ENCODE measurements at places on chromosomes 5 and 9.

GRCh38 chr9:33153666-33154065, 13.5 kb downstream of the B4GALT1 start:
- DNase-seq: no peak

- no peak for DNase-seq
These were observed 290.0 kb downstream of the CETN3 start for GRCh38 chr5:90119531-90119971.

- peak; percentile 65 for DNase-seq
These were observed 42.1 kb upstream of the GPR21 start for GRCh38 chr9:122991370-122991830.

DNA sequence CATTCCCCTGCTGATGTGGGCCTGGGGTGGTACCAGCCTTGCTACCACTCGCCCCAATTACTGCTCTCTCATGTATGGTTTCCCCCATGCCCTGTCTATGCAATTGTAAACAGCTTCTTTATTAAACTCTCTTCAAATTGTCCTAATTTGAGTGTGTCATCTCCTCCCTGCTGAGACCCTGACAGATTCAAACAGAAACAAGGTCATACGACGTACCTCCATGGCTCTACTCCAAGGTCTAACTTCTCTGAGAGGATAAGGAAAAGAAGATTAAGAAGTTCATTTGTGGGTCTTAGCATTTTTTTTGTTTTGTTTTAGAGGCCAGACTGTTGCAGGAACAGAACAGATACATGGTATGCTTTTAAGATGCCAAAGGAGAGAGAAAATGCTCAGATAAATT, 38.0 kb downstream of the ABITRAM start:
- no peak for DNase-seq

- no peak for DNase-seq
These were observed 32.1 kb downstream of the NCS1 start for GRCh38 chr9:130204341-130204740.
